ENCODE measurements at places on chromosomes 6 and 20.

- no peak for DNase-seq
Measured at GRCh38 chr6:118705544-118706491, 54.4 kb upstream of the CEP85L start.

DNA sequence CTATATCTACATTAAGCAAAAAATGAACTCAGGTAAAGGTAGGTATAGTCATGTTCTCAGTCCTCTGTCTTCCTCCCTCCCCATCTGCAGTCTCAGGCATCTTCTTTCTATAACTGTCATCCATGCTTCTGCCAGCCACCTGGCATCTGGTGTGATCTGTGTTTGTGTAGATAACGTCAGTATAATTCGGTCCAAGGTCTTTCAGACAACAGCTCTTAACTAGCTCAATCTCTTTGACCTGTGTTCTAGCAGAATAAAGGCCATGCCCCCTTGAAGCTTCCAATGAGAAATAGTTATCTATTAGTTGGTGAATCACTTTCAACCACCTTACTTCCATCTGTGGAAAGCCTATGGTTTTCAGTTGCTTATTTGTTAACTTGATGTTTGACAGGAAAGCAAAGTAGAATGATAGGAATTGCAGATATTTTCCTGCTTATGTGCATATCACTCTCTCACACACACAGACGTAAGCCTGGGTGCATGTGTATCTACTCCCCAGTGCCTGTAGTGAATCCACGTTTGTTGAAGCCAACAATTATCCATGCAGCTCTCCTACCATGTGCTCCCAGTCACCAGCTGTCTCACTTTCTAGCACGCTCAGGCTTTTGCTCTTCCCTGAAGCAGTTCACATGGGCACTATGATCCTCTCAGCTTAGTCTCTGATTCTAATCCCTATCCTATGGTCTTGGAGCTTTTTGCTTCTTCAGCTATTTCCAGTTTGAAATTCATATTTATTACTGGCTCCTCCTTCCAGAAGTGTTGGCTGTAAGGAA, 433.7 kb upstream of the MANEA start:
- no peak for DNase-seq

- no peak for DNase-seq
Measured at GRCh38 chr6:67887747-67888545, 747.1 kb upstream of the ADGRB3 start.

DNA sequence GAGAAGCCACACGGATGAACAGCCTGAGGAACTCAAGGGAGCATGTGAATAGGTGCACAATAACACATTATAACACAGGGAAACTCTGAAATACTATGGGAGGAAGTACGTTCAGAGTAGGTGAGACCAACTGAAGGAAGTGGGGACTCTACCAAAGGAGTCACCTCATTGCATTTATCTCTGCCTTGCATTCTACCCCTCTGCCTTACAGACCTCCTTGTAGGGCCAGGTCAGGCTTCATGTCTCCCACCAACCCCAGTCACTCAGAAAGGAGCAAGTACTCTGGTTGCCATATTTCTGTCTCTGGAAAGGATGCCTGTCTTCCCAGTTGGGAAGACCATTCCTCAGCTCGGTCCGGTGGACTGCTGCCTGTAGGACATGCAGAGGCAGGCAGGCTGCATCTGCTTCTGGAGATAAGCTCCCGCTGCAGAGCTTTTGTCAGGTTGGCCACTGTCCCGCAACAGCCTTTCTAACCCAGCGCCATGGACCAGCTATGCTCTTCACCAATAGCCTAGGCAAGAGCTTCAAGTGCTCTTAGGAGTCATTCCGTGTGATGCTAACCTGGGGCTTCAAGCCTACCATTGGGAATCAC, 51.6 kb upstream of the ASIP start:
- no peak for DNase-seq

DNA sequence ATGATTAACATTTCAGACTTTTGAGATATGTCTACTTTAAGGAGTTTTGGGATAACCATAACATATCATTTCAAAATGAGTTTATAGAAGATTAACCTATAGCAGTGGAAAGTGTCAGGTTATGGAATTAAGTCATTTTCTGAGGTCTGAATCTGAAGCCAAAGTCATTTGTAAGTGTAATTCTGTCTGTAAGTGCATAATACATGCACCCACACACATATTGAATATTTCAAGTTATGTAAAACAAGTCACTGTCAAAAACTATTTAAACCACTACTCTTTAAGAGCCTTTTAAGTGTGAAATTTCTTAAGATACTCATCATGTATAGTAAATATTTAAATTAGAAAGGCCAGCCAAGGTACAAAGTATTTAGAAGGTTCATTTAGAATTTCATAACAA, 115.8 kb upstream of the HMGCLL1 start:
- DNase-seq = no peak

GRCh38 chr20:59164686-59165391, 1.2 kb downstream of the ZNF831 start:
- DNase-seq = no peak

Measured in progenitor cell of endocrine pancreas (in vitro differentiated cells).